Progenitor cell of endocrine pancreas (in vitro differentiated cells): ENCODE measurements at places on chromosomes 12 and 14. TPM values are rescaled to one million over a fixed set of nuclear protein-coding genes. Genes with fewer than 3 reads are reported as not detected.

DNA sequence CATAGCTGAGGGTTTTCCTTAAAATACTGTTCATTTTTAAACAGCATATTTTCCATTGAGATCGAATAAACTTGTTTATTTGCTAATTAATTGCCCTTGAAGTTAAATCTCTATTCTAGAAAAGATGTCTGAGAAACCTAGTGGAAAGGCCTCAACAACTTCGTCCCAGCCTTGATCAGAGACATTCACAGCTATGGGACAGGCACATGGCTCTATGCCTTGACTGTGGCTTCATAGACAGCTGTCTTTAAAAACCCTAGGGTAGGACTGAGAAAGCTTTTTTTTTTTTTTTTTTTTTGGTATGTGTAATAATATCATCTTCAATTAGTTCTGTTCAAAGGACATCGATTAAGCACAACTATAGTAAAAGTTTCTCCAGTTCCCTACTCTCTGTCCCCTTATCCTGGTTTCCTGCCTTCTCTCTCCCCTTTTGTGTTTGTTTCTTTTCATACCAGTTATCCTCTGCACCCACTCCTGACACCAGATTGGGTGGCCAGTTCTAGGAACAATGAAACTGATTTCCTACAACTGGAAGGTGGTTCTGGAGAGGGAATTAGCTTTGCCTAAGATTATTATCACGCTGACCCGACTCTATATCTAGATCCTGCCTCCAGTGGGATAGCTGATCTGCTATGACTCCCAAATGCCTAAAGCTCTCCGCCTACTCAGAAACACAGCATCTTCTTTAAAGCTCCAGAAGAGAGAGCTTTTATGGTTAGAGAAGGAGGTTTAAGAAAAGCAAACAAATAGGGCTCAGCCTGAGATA, 20.3 kb downstream of the SOCS2 start:
- no peak overlapping the region for H3K27ac ChIP-seq
- H3K4me1 ChIP-seq: peaks cover 4% of the 10 kb centered on the region
- peaks cover 51% of the 10 kb centered on the region for H3K27me3 ChIP-seq
- H3K36me3 ChIP-seq: no peaks in the 10 kb centered on the region
- H3K4me3 ChIP-seq: no peak overlapping the region

DNA sequence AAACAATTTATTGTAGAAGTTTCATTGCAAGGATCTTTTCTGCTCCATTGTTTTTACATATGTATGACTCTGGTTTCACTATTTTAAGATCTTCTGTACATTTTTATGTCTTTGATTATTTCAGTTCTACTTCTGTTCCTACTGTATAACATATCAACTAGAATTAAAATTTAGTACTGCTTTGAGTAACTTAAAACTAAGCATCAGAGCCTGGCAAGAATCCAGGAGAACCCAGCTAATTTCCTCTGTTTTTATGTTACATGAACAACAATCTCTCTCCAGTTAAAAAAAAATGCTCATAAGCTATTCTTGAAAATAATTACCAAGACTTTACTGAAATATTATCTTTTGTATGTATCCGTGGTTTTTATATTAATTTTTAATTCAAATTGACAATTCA, 370.7 kb downstream of the TMTC2 start:
- H3K4me1 ChIP-seq: peaks cover 10% of the 10 kb centered on the region
- no peak overlapping the region for H3K4me3 ChIP-seq
- no peaks in the 10 kb centered on the region for H3K27me3 ChIP-seq
- no peaks in the 10 kb centered on the region for H3K36me3 ChIP-seq

Gene DDX11
- 238 and 247 TPM in 2 replicates for total RNA-seq

- H3K36me3 ChIP-seq: no peaks in the 10 kb centered on the region
- no peaks in the 10 kb centered on the region for H3K27me3 ChIP-seq
- DNase-seq: no peak
- H3K4me1 ChIP-seq: peaks cover 59% of the 10 kb centered on the region
- H3K4me3 ChIP-seq: no peak overlapping the region
- H3K27ac ChIP-seq: peak overlapping the region; percentile 99
These were observed 117.2 kb downstream of the CALM1 start for GRCh38 chr14:90514015-90514398.

Gene SLC4A8
- 10.6 and 11.8 TPM in 2 replicates for total RNA-seq

Gene POTEG
- total RNA-seq: not detected in 2 replicates

DNA sequence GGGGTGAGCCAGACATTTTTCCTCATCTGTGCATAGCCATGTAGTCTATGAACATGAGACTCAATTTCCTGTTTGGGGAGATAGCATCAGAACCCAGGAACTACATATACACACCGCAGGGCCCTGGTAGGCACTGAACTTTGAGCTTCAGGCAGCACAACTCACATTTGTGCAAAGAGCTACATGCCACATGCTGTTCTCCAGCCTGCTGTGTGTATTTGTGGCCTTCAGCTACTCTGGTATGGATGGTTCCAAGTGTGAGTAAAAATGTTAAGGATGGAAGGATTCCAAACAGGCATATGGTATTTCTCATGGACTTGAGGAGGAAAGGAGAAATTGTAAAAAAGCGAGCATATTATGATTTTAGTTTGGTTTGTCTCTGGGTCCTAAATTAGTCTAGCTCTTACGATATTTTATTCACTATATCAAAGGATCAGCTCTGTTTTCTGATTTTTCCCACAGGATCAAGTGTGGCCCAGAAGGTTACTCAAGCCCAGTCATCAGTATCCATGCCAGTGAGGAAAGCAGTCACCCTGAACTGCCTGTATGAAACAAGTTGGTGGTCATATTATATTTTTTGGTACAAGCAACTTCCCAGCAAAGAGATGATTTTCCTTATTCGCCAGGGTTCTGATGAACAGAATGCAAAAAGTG, 422.4 kb upstream of the OR4E1 start:
- no peaks in the 10 kb centered on the region for H3K36me3 ChIP-seq
- peaks cover 15% of the 10 kb centered on the region for H3K27me3 ChIP-seq
- H3K4me3 ChIP-seq: no peak overlapping the region
- H3K4me1 ChIP-seq: no peaks in the 10 kb centered on the region

Gene TAOK3
- 10.8 and 14.7 TPM in 2 replicates for total RNA-seq

- DNase-seq: no peak
- no peaks in the 10 kb centered on the region for H3K36me3 ChIP-seq
- H3K4me3 ChIP-seq: no peak overlapping the region
- peaks cover 13% of the 10 kb centered on the region for H3K4me1 ChIP-seq
- peaks cover 39% of the 10 kb centered on the region for H3K27me3 ChIP-seq
These were observed 1.7 kb downstream of the KSR2 start for GRCh38 chr12:117967043-117967442.

DNA sequence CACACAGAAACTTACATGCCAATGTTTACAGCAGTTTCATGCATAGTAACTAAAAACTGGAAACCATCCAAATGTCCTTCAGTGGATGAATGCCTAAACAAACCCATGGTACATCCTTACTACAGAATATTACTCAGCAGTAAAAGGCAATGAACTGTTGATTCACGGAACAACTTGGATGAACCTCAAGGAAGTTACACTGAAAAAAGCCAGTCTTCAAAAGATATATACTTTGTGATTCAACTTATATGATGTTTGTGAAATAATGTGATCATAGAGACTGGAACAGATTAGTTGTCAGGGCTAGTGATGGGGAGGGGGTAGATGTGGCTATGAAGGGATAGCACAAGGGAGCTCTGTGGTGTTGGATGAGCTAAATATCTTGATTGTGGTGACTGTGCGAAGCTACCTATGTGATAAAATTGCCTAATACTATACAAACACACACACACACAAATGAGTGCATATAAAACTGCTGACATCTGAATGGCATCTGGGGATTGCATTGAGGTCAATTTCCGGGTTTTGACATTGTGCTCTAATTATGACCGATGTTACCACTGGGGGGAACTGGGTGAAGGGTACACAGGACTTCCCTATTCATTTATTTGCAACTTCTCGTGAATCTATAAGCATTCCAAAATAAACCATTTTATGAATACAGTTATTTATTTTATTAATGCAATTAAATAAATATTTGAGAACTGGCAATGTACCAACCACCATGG, 94.3 kb downstream of the RIN3 start:
- no peak overlapping the region for H3K4me3 ChIP-seq
- no peak for DNase-seq
- peaks cover 4% of the 10 kb centered on the region for H3K36me3 ChIP-seq
- no peak overlapping the region for H3K27ac ChIP-seq

GRCh38 chr12:4433745-4434058, 11.9 kb downstream of the FGF6 start:
- DNase-seq: no peak
- H3K36me3 ChIP-seq: no peaks in the 10 kb centered on the region
- peaks cover 47% of the 10 kb centered on the region for H3K27me3 ChIP-seq
- no peak overlapping the region for H3K4me3 ChIP-seq
- H3K27ac ChIP-seq: no peak overlapping the region
